Choroid plexus epithelial cell (primary cell): ENCODE measurements at places on chromosomes 7 and 10.

GRCh38 chr10:19848226-19848985 lies 32.2 kb downstream of the PLXDC2 start:
- no peak for DNase-seq

GRCh38 chr7:149310113-149310836 lies 48.3 kb downstream of the ZNF783 start:
- DNase-seq, result peak; percentile 91

DNA sequence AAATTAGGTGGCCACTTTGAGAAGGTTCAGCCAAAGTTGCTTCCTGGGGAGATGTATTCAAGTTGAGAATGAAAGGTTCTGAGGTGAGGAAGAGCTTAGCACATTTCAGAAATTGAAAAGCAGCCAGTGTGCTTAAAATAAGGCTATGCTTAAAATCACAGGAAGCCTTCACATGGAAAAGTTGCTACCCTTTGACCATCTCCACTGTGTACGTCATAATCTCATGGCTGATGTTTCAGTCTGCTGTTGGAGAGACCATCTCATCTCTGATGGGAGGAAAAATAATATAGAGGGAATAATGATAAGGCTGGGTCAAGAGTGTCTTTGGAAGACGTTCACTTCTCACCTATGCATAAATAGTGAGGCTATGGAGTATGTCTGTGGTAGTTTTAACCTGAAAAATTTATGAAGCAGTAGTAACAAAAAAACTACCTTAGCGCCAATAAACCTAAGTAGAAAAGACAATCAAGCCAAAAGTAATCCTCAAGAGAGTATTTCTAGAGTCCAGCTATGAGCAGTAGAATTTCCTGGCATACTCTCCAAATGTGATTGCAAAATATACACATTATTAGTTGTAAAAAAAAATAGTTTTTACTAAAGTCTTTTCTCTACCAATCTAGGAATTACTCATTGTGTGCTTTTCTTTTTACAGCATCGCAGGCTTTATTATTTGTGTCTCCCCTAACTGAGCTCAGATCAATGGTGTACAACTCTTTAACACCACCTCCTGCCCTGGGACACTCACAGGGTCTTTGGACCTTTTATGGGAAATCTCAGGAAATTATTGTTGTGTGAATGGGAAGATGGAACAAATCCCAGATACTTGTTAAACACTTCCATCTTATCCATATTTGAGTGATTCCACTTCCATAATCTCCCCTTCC lies 435.2 kb upstream of the LRGUK start:
- DNase-seq, result peak; percentile 56

DNA sequence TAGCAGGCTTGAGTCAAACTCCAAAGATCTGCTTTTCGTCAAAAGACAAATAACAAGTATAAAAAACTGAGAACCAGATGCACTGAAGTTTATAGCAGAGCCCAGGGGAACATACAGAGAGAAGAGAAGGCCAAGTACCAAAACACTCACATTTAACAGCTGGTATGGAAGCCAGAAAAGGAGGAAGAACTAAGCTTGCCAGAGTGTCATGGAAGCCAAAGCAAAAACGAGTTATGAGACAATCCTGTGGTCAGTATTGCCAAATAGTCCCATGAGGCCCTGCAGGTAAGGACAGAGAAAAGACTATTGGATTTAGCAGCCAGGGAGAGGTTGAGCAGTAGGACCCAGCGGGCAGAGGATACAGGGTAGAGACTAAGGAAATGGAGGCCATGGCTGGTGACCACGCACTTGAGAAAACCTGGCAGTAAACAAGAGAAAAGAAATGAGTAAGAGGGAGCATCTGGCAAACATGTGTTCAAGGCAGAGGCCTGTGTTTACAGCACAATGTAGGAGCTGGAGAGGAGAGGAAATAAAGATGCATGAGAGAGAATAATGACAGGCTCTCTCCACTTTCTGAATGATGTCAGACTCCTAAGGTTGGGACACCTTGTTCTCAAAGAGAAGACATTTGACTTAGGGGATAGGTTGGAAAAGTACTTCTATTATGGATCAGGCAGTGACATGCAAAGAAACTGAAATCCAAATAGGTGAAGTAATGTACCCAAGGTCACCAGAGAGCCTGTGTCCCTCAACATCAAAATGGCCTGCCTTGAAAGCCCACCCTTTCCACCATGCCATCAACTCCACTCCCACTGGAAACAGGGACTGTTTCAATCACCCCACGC lies 9.1 kb downstream of the CREB3L2 start:
- peak; percentile 99 for DNase-seq

- peak; percentile 84 for DNase-seq
Measured at GRCh38 chr10:119025336-119025735, 4.2 kb upstream of the NANOS1 start.

- DNase-seq, result no peak
Measured at GRCh38 chr7:155795951-155796350, 16.3 kb downstream of the SHH start.

DNA sequence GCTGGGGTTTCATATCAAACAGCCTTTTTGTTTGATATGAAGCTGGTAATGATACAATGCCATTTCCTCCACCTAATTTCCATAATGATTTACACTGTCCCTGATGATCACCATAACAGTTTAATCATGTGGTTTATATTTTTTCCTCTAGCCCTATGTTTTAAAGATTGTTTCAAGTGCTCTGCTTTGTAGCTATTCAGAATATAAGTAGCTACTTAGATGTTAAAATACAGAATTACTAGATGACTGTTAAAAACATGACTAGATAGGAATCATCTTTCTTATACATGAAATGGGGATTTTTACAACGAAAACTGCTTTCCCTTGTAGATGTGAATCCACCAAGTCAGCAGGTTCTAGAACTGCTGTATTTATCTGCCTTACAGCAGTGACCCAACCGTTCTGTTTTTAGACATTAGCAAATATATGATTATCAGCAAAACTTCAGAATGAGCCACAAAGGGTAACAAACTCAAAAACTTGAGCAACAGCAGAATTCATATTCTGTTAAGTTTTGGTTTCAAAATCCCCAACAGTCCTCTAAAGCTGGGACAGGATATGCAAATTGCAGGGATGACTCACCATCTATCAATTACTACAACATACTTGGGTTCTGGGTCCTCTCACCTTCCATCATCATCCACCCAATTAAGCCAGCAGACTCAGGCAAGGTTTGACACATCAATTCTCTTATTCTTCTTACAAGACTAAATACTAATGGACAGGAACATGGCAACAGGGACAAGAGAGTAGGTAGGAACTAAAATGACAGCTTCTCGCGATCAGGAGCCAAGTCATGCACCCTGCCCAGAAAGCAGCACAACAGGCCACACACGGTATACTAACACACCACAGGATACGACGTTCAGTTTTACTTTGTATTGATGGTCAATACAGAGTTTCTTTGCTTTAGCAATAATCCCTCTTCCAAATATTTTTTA lies 83.9 kb downstream of the PIP4K2A start:
- peak; percentile 78 for DNase-seq

DNA sequence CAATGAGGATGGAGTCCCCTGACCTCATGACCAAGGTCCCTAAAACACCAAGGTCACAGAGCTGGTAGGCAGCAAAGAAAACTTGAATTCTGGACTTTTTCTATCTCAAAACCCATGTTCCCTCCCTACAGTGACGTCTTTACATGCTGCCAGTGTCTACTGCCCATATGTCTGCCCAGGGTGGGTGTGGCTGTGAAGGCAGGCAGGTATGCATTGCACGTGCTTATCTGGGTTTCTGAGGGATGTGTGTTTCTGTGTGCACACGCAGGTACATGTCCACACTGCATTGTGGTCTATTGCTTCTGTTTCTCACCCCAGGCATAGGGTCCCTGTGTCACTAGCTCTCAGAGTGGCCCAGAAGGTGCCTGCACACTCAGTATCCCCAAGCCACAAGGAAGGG lies 13.5 kb downstream of the ATP6V1F start:
- no peak for DNase-seq

DNA sequence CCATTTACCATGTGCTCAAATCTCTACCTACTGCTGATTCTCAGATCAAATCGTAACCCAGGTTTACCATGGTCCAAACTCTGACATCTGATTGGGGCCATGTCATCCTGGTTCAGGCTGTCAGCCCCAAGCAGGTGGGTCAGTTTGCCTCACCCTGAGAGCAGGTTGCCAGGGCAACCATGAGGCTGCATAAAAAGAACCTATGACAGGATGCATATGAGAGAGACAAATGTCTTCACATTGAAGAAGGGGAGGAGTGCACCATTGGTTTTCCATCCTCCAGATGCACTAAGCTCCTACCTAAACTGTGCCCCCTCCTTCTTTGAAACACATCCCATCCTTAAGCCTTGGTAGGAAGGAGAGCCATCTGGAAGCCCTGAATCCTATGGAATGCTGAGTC lies 10.2 kb downstream of the PRSS1 start:
- DNase-seq, result no peak

- peak; percentile 98 for DNase-seq
Measured at GRCh38 chr7:80942261-80943041, 23.6 kb upstream of the SEMA3C start.

- no peak for DNase-seq
Measured at GRCh38 chr10:60669501-60669900, 108.8 kb upstream of the CDK1 start.

GRCh38 chr10:76291175-76291574 lies 859.8 kb downstream of the LRMDA start:
- DNase-seq, result no peak

DNA sequence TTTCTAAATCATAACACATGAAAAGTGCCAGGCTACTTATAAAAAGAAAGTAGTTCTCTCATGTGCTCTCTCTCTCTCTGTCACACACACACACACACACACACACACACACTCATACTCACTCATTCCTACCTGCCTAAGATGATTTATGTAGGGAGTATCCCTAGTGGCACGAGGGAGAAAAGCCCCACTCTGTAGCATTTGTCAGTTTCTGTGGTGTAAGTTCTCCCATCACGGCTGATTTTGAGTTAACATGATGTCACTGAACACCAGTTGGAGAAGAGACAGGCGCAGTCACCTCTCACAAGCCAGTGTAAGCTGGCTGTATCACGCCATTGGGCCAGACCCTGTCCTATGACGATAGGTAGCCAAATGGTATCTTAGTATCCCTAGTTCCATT lies 395.4 kb downstream of the SFMBT2 start:
- no peak for DNase-seq

DNA sequence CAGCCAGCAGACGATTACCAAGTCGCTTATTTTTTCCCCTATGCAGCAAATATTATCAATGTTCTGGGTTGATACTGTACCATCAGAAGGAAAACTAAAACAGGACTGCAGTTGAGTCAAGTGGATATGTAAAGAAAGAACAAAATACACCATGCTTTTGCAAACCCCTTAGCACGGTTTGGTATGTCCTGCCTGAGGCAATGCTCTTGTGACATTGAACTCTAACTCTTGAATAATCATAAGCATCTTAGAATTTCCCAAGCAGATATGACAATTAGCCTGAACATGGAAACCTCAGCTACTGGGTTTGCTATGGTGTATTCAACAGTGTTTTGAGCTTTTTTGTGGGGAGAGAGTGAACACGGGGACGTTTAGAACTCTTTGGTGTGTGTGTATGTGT lies 107.4 kb downstream of the ETV1 start:
- DNase-seq, result no peak

GRCh38 chr10:126199221-126199998 lies 188.9 kb downstream of the ADAM12 start:
- peak; percentile 97 for DNase-seq

GRCh38 chr10:78292982-78293865 lies 259.6 kb downstream of the RPS24 start:
- peak; percentile 9 for DNase-seq

DNA sequence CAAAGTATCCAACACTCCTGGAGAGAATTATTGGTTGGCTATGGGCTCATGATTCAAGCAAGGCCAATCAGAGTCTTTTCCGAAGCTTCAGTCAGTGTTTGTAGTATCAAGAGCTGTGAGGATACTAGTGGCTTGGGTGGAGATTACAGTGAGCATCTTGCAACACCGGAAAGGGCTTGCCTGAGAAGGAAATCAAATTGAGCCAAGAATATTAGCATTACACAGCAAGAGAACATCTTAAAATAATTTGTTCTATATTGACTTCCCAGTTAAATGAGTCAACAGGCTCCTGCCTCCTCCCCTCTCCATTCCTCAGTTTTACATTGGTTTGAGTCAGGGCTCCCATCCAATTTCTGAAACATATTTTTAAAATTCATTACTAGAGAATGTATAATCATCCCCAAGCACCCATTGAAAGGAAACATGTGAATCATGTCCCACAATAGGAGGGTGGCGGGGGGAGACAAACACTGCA lies 127.4 kb downstream of the ELAPOR2 start:
- DNase-seq, result peak; percentile 75

DNA sequence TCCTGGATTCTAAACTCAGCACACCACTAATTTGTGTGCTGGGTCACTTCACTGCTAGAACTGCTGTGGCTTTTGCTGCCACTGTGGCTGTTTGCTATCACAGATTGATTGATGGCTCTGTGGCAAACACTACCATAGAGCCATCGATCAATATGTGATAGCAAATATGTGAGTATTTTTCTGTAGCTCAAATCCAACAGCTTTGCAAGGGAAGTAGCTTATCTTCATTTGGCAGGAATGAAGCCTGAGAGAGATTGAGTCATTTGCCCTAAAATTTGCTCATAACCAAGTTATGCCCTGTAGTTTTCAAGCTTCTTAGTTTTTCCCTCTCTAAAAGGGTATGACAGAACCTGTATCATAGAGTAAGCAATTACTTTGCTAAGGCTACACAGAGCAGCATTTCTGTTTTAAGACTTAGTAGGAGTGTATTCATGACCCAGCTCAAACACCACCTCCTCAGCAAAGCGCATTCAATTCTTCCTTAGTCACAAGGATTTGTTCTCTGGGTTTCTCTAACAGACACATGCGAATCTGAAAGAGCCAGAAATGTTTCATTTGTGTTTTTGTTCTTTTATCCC lies 43.1 kb downstream of the MINPP1 start:
- peak; percentile 86 for DNase-seq
